ENCODE measurements at places on chromosomes 2 and 18. TPM values are rescaled to one million over a fixed set of nuclear protein-coding genes. Genes with fewer than 3 reads are reported as not detected.
A peak's percentile ranks its signal among the peaks of the same experiment; 100 is the strongest.

GRCh38 chr2:9094117-9094516 lies 90.6 kb upstream of the MBOAT2 start:
- DNase-seq = no peak

The SOWAHC gene
- 2.5 TPM for total RNA-seq

The NOSTRIN gene
- 11.5 TPM for total RNA-seq

GRCh38 chr2:53220969-53221368 lies 546.6 kb upstream of the CHAC2 start:
- no peak for DNase-seq

DNA sequence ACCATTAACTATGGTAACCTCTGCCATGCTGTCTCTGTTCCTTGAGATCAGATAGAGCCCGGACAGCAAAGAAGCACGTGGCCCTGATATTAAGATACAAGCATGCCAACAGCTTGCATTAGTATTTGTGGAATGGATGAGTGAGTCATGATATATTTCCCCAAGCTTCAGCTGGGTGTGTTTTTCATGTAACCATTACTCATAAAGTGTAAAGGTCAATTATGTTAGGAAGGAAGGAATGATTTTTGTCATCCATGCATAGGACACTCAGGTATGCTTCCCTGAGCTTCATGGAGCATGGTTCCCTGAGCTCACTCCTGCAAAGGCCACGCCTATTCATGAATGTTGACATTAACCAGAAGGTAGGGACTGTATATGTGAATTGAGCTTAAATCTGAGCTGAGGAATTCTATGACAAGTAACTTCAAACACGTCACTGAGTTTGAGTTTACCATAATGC lies 74.6 kb downstream of the ARL4C start:
- DNase-seq = no peak

The LIMS4 gene
- 2.8 TPM for total RNA-seq

DNA sequence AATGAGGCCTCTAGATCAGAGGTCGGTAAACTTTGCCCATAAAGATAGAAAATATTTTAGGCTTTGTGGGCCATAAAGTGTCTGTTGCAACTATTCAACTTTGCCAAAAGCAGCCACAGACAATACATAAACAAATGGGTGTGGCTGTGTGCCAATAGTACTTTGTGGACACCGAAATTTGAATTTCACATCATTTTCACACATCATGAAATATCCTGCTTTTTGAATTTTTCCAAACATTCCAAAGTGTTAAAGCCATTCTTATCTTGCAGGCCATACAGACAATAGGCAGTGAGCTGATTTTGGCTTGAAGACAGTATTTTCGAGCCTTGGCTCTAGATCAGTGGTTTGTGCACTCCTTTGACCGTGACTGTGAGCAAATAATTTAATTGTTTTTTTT lies 51.1 kb upstream of the EPC2 start:
- DNase-seq = no peak

- no peak for DNase-seq
Observed at GRCh38 chr2:232042911-232043574, 81.5 kb downstream of the DIS3L2 start.

The SH3RF3 gene
- total RNA-seq = 7.4 TPM

DNA sequence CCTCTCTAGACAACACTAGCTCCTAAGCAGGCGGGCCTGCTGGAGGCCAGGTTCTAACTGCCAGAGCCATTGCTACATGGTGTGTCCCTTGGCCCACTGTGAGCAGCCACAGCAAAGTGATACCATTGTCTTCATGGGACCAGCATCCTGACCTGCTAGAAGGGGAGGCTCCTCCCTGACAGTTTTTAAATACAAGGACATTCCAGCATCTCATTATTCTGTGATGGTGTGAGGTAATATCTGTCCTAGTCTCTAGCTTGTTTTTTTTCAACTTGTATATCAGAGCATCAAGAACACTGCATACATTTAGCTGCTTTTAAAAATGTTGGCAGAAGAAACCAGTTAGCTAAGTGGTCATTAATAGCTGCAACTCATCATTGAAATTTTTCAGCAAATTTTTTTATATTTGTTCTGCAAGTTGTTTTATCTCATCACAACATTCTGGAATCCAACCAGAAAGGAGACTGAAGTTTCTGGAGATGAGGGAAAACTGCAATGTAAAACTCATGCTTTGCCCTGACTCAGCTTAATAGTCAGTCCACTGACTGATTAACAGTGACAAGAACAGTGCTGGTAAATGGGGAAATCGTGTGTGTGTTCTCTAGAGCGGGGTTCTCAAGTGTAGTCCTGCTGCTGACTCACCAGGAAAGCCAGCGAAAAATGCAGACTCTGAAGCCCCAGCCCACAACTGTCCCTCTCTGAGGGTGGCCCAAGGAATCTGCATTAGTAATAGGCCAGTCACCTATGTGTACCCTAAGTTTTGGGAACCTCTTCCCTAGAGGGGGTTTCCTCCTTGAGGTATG lies 17.8 kb downstream of the MAPRE3 start:
- no peak for DNase-seq

GRCh38 chr18:35817604-35818352 lies 154.7 kb upstream of the RMP24 start:
- DNase-seq = no peak

The FOXD4L1 gene
- total RNA-seq = not detected

- peak; percentile 58 for DNase-seq
Observed at GRCh38 chr2:222859786-222860612, 837 bp upstream of the ACSL3 start.

DNA sequence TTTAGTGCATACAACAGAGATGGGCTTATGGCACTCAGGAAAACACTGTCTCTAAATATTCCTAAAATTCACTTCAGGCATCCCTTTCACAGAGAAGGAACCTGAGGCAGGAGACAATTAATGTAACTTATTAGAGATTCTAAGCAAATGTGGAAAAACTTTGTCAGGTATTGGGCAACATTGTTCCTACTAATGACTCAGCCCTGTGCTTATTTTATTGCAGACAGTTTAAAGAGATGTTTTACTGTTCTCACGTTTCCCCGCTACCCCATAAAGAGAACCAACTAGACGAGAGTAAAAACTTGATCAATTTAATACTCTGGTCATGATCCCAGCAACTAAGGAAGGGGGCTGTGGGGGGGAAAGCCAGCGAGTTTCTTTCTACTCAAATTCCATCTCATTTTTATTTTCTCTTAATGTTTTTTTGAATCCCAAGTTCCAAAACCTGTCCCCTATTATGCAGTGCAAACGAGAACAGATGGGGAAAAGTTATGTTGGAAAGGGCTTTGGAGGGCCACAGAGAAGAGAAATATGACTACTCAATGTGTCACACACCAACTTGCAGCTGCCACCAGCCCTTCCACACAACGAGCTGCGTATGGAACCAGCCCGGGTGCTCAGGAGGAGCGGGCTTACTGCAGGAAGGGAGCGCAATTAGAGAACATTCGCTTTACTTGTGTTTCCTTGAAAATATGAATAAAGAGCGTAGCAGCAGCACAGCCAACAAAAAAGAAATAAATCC lies 18.7 kb upstream of the ACVR1 start:
- DNase-seq = no peak

DNA sequence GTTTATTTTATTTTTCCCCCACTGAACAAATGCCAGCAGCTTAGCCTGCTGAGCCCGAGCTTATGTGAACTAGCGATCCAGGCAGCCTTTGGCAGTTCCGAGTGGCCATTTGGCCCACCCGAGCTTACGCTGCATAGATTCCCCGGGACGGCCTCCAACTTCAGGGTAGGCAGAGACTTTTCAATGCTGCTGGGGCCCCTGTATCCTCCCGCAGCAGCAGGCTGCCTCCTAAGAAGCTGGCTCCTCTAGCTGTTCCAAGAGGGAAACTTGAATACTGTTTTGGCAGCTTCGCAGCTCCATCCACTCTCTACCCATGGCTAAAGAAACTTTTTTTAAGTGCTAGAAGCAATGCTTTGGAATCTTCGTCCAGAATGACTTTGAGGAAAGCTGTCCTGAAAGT lies 295.2 kb downstream of the SS18 start:
- no peak for DNase-seq

- no peak for DNase-seq
Observed at GRCh38 chr2:108934583-108935245, 54.3 kb downstream of the EDAR start.

- no peak for DNase-seq
Observed at GRCh38 chr18:36467614-36468013, 170.1 kb downstream of the FHOD3 start.

- no peak for DNase-seq
Observed at GRCh38 chr2:37682473-37682872, 11.0 kb upstream of the CDC42EP3 start.

DNA sequence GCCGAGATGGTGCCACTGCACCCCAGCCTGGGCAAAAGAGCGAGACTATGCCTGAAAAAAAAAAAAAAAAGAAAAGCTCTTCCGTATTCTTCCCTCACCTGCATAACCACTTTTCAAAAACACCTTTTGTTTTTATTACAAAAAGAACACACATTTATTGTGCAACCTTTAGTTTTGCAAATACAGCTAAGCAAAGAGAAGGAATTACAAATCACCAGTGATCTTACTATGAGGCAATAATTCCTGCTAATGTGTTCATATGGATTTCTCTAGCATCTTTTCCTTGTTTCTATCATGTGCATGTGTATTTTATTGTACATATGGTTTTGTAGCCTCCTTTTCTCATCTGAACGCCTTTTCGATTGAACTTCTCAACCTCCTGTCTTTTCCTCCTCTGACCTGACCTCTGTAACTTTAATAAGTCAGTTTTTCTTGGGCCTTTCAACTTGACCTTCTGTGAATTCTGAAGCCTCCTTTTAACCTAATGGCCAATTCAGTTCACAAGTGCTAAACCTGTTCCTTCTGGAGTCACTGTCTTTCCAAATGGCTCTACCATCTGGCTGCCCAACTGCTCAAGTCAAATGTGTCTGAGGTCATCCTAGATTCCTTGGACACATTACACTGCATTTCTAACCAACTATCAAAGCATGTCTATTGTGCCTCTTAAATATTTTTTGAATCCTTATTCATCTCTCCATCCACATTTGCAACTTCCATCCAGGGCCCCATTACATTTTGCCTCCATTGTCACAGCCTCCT lies 59.1 kb upstream of the DAPL1 start:
- DNase-seq = no peak

GRCh38 chr2:42835577-42836371 lies 43.4 kb upstream of the HAAO start:
- DNase-seq = no peak

DNA sequence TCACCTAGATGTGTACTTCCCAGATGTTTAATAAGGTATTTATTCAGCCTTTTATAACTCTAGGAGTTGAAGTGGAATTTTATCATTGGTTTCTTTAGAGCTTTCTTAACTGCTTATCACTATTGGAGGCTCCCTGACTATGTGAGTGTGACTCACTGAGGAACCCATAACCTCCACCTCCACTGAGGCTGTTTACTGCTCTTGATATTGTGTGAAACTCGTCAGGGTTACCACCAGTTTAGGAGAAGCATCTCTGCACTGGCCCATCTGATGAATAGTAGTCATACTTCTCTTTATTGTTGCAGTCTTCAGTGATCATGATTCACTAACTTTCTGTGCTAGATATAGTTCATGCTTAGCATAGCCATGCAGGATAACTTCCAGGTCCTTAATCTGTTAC lies 79.6 kb upstream of the UBXN4 start:
- DNase-seq = no peak

DNA sequence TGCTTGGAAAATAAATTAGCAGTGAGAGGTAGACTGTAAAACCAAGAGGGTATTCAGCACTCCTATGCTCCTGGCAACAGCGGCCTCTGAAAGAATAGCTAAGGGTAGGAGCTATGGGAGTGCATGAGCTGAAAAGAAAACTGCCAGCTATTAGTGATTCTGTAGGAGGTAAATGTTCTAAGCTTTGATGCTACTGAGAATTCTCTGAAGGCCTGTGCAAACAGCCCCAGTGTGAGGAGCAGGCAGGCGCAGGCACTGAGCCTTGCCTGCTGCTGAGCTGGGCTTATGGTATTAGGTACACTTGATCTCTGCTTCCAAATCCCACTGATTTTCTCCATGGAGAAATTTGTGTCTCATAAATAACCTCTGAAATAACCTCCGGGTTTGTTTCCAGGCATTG lies 86.7 kb downstream of the NYAP2 start:
- DNase-seq = no peak

The NYAP2 gene
- total RNA-seq = not detected

The SPDYA gene
- total RNA-seq = 0.15 TPM

DNA sequence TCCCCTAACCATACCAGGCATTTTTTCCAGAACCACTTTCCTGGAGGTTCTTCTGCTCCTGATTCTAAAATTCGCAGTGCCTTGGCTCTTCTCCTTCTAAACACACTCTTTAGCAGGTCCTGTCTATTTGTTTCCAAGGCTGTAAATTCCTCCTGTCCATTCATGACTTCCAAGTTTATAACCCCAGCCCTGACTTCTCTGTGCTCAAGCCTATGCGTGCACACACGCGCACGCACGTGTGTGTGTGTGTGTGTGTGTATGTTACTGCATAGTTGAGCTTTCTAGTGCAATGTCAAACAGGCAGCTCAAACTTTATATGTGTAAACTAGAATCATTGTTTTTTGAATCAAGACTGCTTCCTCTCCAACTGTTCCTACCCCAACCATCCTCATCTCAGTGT lies 337.7 kb downstream of the LRRTM1 start:
- no peak for DNase-seq

GRCh38 chr2:122340246-122340645 lies 584.8 kb downstream of the TSN start:
- DNase-seq = no peak

The ALPG gene
- not detected for total RNA-seq

The PRSS56 gene
- total RNA-seq = 0.15 TPM

DNA sequence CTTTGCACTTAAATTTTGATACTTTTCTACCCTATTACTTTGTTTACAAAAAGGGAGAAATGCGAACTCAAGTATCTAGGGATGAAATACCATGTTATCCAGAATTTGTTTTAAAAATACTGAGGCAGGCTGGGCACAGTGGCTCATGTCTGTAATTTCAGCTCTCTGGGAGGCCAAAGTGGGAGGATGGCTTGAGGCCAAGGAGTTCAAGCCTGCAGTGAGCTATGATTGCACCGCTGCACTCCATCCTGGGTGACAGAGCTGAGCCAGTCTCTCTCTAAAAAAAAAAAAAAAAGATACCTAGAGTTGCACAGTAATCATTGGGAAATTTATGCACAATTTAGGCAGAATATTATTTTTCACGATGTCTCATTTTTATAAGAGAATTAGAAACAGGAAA lies 12.4 kb upstream of the VAPA start:
- no peak for DNase-seq

GRCh38 chr2:224835405-224835804 lies 119.2 kb upstream of the CCDC195 start:
- DNase-seq = no peak

The ERBB4 gene
- total RNA-seq = 17.9 TPM

The TRIM54 gene
- 291 TPM for total RNA-seq

- DNase-seq = no peak
Observed at GRCh38 chr2:129055824-129056223, 737.2 kb upstream of the HS6ST1 start.

The TNFRSF11A gene
- total RNA-seq = 1.2 TPM
